ENCODE measurements at places on chromosomes 6 and 20.

- no peak for DNase-seq
Observed at GRCh38 chr6:32472781-32473375, 33.2 kb downstream of the HLA-DRA start.

GRCh38 chr6:88480816-88481215 is 314.7 kb upstream of the CNR1 start:
- no peak for DNase-seq

GRCh38 chr6:18503593-18504231 is 116.6 kb downstream of the RNF144B start:
- DNase-seq = no peak

GRCh38 chr20:35398660-35399144 is 13.1 kb downstream of the UQCC1 start:
- no peak for DNase-seq

DNA sequence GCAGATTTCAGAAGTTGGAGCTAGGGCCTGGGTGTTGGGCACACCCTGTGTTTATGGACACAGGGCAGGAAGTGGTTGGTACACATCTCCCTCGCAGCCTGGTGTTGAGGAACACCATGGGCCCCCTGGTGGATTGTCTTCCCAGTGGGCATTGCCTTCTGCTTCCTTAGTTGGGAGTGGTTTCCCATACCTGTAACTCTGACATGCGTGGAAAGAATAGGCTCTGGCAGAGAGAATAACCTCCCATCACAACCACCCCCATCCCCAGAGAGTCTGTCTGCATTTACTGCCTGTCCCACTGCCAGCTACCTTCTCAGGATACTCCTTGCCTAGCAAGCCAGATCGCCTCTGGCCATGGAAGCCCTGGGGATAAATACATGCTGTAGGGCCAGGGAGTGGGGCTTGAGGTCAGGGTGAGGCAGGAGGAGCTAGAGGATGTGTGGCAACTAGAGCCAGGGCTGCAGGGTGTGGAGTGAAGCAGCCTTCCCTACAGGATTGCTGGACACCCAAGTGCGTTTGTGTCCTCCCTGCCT is 14.7 kb downstream of the LRRC73 start:
- no peak for DNase-seq

- no peak for DNase-seq
Observed at GRCh38 chr20:64042054-64042781, 6.2 kb downstream of the C20orf204 start.

- no peak for DNase-seq
Observed at GRCh38 chr6:102950967-102951366, 1557.5 kb downstream of the GRIK2 start.

DNA sequence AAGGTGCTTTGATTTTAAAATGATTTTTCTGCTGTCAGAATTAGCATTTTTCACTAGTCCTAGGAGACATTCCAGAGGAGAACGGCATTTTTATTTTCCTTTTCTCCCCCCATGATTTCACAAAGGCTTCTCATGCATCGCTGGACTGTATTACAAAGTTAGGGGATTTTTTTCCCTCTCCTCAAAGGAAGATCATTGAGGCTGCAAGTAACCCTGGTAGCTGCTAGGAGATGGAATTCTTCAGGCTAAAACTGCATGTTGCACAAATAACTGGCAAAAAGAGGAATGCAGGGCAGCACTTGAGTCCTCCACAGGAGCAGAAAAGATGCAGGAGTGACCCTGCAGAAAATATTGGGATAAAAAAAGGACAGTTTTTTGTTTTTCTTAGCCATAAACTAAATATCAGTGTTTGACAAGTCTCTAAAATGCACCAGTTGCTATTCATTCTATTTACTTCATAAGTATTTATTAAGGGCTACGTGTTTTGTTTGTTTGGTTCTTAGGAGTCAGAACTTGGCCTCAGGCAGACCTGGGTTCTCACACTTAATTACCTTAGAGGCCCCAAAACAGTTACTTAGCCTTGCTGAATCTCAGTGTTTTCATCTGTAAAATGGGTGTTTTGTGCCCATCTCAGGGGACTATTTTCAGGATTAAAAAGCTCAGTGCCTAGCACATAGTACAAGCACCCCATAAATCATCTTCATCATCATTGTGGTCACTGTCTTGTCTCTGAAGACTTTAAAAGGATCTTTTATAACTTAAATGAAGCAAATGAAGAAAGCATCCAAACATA is 144.5 kb upstream of the ID4 start:
- DNase-seq = no peak

- DNase-seq = no peak
Observed at GRCh38 chr6:97586344-97586743, 303.3 kb upstream of the MMS22L start.

- no peak for DNase-seq
Observed at GRCh38 chr20:61742097-61742825, 323.4 kb downstream of the TAF4 start.

GRCh38 chr20:44832724-44833123 is 22.4 kb upstream of the RIMS4 start:
- DNase-seq = no peak

DNA sequence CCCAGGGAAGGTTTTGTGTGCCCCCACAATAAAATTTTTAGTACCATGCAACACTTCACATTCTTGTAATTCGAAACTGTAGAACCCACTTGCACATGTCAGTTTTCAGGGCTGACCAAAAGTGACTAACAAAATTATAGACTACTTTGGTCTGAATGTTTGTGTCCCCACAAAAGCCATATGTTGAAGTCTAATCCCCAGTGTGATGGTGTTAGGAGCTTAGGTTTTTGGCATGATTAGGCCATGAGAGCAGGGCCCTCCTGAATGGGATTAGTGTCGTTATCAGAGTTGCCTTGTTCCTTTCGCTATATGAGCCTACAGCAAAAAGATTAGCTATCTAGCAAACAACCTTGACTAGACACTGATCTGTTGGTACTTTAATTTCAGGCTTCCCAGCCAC is 49.0 kb upstream of the TENT5A start:
- no peak for DNase-seq
